ENCODE measurements at places on chromosomes 13 and 19.

GRCh38 chr13:38582133-38582532, 104.7 kb upstream of the FREM2 start:
- no peak for DNase-seq

GRCh38 chr19:28498404-28498976, 714.5 kb downstream of the UQCRFS1 start:
- DNase-seq, result no peak

DNA sequence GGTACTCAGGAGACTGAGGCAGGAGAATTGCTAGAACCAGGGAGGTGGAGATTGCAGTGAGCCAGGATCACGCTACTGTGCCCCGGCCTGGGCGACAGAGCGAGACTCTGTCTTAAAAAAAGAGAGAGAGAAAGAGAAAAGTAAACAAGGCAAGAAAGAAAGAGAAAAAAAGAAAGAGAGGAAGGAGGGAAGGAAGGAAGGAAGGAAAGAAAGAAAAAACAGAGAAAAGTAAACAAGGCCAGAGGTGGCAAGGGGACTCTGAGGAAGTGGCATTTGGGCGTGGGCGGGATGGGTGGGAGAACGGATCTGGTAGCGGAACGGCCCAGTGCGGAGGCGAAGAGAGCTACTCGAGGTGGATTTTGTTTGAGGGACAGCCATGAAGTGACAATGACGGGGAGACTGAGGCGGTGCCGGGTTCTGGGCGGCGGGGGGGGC, 7.5 kb upstream of the ARRDC2 start:
- no peak for DNase-seq

- no peak for DNase-seq
Measured at GRCh38 chr13:42345367-42345766, 73.4 kb downstream of the AKAP11 start.

GRCh38 chr19:38262585-38263268, 1.6 kb upstream of the SPINT2 start:
- no peak for DNase-seq

GRCh38 chr19:7833225-7834099, 3.4 kb downstream of the EVI5L start:
- DNase-seq, result no peak

DNA sequence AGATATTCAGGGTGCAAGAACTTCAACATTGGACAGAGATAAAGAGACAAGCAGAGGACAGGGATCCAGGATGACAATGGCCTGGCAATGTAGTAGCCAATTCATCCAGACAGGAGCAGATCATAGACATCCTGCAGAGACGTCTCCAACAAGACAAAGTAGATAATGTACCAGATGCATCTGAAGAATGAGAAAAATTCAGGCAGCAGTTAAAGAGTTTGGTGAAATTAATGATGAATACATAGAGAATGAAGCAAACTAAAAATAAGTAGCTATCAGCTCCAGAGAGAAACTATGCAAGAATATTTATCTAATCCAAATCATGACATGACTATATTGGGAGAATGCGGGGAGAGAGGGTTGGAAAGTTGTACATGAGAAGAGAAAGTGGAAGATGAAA, 278.4 kb upstream of the DACH1 start:
- no peak for DNase-seq

GRCh38 chr13:98214008-98214643, 37.1 kb upstream of the RNF113B start:
- no peak for DNase-seq

DNA sequence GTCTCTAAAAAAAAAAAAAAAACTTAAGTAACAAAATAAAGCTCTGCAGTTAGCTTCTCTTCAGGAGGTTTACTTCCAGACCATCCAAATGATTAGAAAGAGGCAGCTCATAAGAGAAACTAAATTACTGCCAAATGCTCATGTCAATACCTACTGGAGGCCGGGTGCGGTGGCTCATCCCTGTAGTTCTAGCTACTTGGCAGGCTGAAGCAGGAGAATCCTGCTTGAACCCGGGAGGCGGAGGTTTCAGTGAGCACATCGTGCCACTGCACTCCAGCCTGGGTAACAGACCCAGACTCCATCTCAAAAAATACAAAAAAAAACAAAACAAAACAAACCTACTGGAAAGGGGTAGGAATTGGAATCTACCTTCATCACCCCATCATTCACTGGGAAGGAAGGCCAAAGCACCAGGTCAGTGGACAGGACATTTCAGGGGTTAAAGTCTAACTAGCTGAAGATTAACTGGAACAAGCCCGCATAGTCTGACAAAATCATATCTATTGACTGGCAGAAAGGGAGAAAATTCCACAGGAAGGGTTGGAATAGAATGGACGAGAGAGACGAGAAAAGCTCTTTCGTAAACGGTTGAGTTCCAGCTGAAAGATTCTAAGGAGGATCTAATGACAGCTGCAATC, 1.3 kb downstream of the ZFP14 start:
- DNase-seq, result no peak

DNA sequence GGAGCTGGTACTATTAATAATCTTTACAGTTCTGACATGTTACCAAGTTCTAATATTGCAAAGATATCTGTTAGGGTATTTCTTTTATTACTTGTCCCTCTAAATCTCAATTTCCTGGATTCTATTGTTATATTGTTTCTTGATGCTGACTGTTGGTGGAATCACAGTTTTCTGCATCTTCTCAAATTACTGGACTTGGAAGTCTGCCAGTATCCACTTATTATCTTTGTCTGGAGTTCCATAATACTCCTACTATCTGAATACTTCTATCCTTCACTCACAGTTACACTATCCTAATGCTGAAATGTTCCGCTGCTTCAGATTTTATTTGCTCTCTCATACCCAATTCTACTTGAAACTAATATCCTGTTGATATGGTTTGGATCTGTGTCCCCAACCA, 1985.7 kb upstream of the PRR20A start:
- no peak for DNase-seq

DNA sequence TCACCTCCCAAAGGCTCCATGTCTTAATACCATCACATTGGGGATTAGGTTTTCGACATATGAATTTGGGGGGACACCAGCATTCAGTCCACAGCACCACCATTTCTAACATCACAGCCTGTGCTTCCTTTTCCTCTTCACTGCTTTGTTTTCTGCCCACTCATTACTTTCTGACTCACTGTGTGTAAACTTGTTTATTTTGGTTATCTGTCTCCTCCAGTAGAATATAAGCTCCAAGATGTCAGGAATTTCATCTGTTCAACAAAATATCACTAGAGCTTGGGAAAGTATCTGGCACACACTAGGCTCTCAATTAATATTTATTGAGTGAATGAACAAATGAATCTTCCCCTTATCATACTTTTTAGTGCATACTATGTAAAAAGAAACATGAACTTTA, 152.0 kb downstream of the NUFIP1 start:
- no peak for DNase-seq

GRCh38 chr13:33764716-33765115, 53.2 kb upstream of the RFC3 start:
- DNase-seq, result no peak

DNA sequence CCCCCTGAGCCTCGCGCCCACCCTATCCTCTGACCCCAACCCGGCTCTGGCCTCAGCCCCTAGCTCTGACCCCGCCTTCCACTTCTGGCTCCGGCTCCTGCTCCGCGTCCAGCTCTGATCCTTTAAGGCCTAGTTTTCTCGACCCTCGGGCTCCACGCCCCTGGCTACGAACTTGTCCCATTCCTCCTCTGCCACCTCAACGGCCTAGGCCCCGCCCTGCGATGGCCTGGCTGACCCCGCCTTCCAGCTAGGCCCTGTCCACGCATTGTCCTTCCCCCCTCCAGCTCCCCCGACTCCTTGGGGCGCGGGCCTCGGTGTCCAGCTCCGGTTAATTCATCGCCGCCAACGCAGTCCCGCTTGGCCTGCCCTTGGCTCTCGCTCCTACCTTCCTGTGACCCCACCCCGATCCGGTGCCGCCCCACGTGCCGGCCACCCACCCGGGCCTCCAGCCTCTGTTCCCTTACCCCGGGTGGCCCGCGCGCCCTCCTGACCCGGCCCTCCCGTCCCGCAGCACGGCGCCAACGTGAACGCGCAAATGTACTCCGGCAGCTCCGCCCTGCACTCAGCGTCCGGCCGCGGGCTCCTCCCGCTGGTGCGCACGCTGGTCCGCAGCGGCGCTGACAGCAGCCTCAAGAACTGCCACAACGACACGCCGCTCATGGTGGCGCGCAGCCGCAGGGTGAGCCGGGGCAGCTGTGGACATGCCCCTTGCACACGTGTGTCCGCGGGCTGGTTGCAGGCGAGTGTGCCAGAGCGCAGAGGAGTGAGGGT, 9.4 kb downstream of the BCL3 start:
- no peak for DNase-seq

- no peak for DNase-seq
Measured at GRCh38 chr13:29597706-29598105, 2.2 kb upstream of the SLC7A1 start.

GRCh38 chr19:39670998-39671397, 15.3 kb downstream of the LGALS16 start:
- DNase-seq, result no peak

DNA sequence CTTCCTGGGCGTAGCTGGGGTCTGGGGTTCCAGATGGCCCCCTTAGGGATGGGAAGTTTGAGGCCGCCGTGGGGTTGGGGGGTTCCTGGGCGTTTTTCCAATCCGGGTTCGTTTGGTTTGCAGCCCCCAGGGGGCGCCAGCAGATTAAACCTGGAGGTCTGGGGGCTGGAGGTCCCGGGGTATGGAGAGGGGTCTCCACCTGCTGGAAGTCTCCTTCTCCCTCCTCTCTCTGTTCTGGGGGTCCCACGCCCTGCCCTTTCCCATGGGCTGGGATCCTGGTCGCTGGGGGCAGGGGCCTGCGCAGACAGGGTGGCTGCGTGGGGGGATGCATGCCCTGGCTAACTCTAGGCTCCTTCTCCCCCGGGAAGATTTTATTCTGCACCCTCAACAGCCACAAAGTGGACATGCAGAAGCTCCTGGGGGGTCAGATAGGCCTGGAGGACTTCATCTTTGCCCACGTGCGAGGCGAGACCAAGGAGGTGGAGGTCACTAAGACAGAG, 899 bp downstream of the GIPC3 start:
- DNase-seq, result peak; percentile 41

- no peak for DNase-seq
Measured at GRCh38 chr13:60047918-60048317, 115.8 kb downstream of the DIAPH3 start.

DNA sequence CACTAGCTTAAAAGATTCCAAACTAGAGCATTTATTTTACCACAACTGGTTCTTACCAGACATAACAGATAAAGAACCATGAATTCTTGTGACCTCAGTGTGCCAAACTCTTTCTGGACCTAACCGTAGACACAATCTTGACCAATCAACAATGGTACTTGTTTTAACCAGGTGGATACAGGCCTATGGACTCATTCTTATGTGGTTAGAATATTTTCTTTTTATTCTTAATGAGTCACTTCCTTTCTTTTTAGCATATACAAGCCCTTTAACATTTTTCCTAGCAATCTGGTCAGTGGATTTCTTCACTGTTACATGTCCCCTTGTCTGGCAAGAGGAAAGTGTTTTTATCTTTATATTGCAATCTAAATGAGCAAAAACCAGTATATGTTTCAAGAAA, 792.1 kb upstream of the SPRY2 start:
- DNase-seq, result no peak

DNA sequence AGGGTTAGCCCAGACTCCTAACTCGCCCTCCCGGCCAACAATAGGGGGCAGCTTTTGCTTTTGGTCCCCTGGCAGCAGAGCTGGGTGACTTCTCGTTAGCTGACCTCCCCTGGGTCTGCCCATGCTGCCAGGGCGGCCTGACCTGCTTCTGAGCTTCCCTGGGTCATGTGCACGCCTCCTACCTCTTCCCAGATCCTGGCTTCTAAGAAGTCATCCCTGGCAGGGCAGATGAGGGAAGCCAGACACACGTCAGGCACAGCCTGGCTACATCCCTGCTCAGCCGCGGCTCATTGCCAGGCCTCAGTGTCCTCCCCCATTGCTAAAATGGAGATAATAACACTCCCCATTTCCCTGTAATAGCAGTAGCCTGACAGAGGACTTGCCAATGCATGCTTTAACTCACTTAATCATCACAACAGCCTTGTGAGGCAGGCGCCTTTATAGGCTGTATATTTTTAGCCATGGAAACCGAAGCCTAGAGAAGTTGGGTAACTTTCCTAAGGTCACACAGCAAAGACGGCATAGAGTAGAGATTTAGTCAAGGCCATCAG, 2.1 kb downstream of the KCNK6 start:
- no peak for DNase-seq

- no peak for DNase-seq
Measured at GRCh38 chr13:112060899-112061366, 6.0 kb upstream of the SOX1 start.

GRCh38 chr19:46220038-46220615, 9.4 kb upstream of the IGFL1 start:
- no peak for DNase-seq

DNA sequence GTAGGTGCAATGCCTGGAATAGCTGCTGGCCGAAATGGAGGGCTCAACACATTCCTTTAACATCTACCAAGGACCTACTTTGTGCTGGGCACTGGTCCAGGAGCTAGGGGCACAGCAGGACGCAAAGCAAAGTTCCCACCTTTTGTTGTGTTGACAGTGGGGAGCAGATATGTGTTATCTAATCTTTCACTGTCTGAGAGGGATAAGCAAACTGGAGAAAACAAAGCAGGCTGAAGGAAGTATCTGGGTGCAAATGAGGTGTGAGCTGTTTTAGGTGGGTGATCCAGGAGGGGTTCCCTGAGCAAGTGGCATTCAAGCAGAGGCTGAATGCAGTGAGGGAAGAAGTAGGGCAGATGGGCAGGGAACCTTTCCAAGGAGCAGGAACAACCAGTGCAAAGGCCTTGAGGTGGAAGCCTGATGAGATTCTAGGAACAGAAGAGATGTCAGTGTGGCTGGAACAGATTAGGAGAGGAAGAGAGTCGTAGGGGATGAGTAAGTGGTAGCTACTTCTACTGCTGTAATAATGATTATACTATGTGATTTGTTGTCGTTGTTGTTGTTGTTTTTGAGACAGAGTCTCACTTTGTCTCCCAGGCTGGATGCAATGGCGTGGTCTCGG, 2.2 kb upstream of the PLAUR start:
- no peak for DNase-seq

DNA sequence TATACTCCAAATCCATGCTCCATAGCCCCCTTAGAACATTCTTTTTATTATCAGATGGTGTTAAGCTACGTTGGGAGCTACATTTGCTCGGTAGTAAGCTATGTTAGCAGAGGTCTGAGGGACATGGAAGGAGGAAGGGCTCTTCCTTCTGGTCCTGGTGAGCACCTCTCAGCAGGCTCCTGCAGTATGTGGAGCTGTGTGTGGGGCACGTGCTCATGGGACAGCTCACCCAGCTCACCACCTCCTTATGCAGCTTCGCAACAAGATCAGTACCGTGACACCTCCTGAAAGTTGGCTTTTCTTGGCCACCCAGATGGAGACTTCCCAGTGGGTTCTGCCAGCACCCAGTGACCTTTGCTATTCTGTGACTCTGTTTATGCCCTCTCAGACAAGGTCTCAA, 400.5 kb upstream of the SLC10A2 start:
- DNase-seq, result no peak

All from activated CD4-positive, alpha-beta memory T cell treated with anti-CD3 and anti-CD28 coated beads for 36 hours (primary cell).